ENCODE measurements at places on chromosomes 4 and X. TPM values are rescaled to one million over a fixed set of nuclear protein-coding genes. Genes with fewer than 3 reads are reported as not detected.

GRCh38 chrX:4206941-4207340, 493.5 kb upstream of the PRKX start:
- no peak for DNase-seq

DNA sequence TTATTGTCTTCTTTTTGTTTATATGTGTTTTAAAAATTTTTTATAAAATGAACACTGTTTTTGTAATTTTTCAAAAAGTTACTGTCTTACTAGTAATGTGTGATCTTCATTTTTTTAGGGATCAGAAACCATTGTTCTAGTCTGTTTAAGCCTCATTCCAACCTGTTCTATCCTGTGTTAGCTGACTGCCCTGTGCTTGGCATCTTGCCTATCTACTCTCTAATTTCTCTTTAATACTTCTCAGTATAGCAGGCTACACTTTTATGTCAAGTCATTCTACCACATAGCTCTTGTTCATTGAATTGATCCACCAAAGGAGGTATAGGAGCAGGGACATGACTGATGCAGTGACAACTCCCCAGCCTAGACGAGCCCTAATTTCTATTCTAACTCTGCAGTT, 70.2 kb upstream of the PLS3 start:
- no peak for DNase-seq

- DNase-seq, result no peak
These were observed 7.0 kb downstream of the VAMP7 start for GRCh38 chrX:155888139-155888538.

- DNase-seq, result no peak
These were observed 49.4 kb downstream of the RPS6KA3 start for GRCh38 chrX:20217271-20217670.

DNA sequence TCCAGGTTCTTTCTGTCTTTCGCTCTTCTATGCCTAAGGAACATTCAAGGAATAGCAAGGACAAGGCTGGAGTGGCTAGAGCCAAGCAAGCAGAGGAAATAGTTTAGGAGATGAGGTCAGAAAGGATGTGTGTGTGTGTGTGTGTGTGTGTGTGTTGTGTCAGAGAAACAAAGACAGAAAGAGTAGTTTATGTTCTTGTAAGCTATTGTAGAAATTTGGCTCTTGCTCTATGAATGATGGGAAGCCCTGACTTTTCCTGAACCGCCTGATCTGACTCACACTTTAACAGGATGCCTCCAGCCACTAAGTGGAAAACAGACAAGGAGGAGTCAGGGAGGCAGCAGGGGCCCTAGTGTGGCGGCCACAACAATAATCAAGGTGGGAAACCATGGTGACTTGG, 39.7 kb downstream of the LGI2 start:
- no peak for DNase-seq

DNA sequence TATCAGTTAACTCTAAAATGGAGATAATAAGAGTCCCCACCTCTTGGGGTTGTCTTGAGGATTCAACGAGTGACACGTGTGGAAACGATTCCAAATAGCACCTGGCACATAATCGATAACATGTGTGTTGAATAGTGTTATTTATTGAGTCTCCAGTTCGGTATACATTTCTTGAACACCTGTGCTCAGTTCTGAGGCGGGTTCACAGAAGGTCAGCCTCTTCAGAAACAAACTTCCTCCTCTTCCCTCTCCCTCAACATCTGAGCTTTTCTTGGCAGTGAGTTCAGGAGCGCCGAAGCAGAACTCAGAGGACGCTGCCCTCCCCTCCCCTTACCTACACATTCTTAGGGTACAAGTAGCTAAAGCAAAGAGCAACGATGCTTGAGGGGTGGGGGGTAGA, 934 bp downstream of the PDHA1 start:
- no peak for DNase-seq

GRCh38 chr4:29405116-29405515, 1315.1 kb upstream of the PCDH7 start:
- no peak for DNase-seq

- DNase-seq, result no peak
These were observed 16.9 kb upstream of the LRBA start for GRCh38 chr4:151031831-151032605.

DNA sequence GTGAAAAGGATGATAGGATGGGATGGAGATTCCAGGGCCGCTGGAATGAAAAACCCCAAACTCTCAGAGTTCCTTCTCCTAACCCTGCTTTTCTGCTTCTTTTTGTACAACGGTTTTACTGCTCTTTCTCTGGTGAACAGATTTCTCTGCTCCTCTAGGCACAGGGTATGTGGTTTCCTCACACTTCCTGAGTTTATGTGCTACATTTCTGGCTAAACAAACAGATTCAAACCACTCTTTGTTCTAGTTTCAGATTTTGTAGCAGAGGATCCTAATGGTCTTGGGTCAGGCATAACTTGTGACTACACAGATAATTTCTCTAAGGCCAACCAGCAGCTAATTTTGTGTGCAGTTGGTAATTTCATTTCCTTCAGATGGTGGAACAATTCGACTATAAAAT, 52.6 kb downstream of the OSTC start:
- DNase-seq, result no peak

DNA sequence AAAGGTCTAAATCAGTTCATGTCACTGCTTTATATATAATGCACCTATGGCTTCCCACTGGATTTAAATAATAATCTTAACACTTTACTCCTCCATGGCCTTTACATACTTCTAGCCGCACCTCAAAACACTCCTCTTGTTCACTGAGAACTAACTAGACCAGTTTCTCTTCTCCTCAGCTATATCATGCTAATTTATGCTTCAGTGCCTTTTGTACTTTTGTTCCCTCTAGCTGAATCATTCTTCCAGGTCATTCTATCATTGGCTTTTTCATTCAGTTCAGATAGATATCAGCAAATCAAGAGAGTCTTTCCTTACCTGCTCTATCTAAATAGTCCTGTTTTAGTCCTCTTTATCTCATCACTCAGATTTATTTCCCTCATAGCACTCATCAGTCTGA, 64.2 kb downstream of the TET2 start:
- no peak for DNase-seq

GRCh38 chr4:3736806-3737205, 29.4 kb upstream of the ADRA2C start:
- no peak for DNase-seq

PALLD gene
- total RNA-seq, result 204 TPM

ESX1 gene
- total RNA-seq, result not detected

DCAF16 gene
- 7.9 TPM for total RNA-seq

CSN1S1 gene
- total RNA-seq, result not detected

KCTD8 gene
- 0.43 TPM for total RNA-seq

Data from ascending aorta (tissue), 2 donors.